ENCODE measurements at places on chromosomes 7 and 10. TPM values are rescaled to one million over a fixed set of nuclear protein-coding genes. Genes with fewer than 3 reads are reported as not detected.

Gene PRTFDC1
- 1.4 TPM for total RNA-seq

Gene OR9A2
- total RNA-seq, result not detected

Gene CUBN
- total RNA-seq, result 5.6 TPM

Gene STAM
- total RNA-seq, result 40.2 TPM

- DNase-seq, result no peak
Observed at GRCh38 chr10:45454859-45455258, 80.8 kb downstream of the ALOX5 start.

DNA sequence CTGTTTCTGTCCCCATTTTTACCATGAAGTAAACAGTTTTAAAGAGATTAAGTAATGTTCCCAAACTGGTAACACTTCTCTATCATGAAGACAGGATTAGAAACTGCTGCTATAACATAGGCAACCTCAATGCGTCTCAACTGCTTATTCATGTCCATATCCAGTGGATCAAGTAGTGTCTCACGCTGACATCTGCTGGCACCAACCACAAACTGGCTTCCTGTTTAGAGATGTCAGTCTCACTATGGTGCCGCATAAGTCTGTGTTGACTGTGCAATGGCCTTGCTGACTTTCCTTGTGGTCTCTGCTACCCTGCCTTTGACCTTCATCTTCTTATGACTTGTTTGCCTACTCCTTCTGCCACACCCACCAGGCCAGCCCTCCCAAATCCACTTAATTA is 369.6 kb upstream of the DPP6 start:
- no peak for DNase-seq

GRCh38 chr7:152103066-152103465 is 77.6 kb downstream of the GALNT11 start:
- no peak for DNase-seq

- DNase-seq, result no peak
Observed at GRCh38 chr7:149733924-149734790, 39.2 kb downstream of the ZNF467 start.
